ENCODE measurements at places on chromosomes 5 and 9.

- no peak for DNase-seq
Measured at GRCh38 chr5:6397536-6398269, 19.4 kb upstream of the MED10 start.

DNA sequence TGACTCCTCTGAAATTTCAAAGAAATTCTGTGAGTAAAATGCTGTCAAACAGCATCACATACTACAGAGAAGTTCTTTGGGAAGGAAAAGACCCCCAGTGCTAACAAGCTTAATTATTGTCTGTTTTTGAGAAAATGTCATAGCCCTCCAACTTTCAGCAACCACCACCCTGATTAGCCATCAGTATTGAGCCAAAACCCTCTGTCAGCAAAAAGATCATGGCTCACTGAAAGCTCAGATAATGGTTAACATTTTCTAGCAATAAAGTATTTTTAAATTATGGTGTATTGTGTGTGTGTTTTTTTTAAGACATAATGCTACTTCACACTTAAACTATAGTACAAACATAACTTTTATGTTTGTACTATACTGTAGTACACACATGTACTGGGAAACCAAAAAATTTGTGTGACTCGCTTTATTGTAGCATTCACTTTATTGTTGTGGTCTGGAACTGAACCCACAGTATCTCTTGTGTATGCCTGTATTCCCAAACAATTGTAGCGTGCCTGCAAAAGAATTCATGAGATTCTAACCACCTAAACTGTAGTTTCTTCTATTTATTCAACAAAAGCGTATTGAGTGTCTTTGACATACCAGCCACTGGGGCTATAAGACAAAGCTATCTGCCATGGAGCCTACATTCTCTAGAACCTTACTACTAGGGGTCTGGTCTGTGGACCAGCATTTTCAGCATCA lies 31.6 kb downstream of the TLE4 start:
- DNase-seq, result no peak

DNA sequence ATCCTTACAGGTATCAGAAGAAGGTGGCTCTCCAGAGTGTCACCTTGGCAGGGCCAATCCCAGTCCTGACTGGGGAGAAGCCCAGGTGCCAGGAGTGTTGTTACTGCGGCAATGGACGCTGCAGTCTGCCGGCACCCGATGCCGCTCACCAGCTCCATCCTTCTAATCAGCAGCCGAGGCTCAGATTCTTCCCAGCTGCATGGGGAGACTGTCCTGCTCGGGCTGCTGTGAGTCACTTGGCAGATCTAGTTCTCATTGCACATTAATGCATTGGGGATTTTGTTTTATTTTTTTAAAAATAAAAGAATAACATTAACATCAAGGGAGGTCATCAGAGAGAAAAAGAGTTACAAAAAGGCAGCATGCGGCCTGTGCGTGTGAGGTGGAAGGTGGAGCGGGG lies 115.8 kb downstream of the MTX3 start:
- DNase-seq, result no peak

DNA sequence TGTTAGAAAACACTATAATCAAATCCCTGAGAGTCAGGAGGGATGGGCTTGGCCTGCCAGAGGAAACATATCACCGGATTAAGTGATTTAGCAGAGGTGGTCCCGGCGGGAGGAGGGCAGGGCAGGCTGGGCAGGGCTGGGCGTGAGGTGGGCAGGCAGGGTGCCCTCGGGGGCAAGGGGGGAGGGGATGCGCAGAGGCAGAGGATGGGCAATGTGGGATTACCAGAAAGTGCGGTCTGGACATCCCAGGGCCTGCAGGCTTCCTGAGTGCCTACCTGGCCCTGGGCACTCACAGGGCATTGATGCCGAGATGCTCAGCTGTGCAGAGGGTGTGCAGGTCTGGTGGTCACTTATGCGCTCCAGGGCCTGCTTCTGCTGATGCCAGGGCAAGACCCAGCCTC lies 115.2 kb downstream of the ADAMTS2 start:
- no peak for DNase-seq

DNA sequence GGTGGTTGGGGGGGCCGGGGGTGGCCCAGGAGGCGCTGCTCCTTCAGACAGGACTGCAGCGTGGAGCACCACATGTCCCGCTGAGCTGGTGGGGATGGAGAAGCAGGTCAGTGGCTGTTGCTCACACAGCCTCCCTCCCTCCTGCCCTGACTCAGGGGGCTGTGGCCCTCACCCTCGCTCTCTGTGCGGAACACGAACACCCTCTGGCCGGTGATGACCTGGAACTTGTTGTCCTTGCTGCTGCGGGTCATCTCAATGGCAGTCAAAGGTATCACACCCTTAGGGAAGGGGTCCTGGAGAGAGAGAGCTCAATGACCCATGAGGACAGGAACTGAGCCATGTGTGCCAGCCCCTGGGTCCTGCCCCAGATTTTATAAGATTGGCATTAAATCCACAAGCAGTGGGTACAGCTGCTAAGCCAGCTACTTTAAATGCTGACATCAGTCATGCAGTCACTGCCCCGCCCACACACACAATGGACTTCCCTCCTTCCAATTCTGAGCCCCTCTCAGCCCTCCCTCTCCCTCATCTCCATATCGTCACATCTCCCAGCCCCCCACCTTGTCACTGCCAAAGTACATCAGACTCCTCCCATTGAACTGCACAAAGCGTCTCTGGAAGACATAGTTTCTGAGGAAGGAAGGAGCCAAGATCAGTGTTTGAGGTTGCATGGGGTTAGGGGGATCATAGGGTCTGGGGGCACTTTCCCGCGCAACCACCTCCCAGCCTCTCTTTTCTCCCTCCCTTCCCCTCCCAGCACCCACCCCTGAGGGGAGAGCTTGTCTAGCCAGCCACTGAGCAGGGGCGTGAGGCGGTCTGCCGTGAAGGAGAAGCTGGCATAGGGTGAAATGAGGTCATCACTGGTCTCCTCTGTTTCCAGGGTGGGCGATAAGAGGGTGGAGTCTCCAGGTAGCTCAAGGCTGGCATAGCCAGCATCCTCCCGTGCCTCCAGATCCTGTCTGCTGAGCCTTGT lies 8.9 kb downstream of the ARAP3 start:
- no peak for DNase-seq

- DNase-seq, result no peak
Measured at GRCh38 chr5:136190091-136190720, 2.8 kb downstream of the SMIM32 start.

Data from activated CD4-positive, alpha-beta T cell treated with anti-CD3 and anti-CD28 coated beads, Interleukin-2, amount 50 U/mL, for 16 hours (primary cell).